ENCODE measurements at places on chromosomes 4 and X. TPM values are rescaled to one million over a fixed set of nuclear protein-coding genes. Genes with fewer than 3 reads are reported as not detected.

DNA sequence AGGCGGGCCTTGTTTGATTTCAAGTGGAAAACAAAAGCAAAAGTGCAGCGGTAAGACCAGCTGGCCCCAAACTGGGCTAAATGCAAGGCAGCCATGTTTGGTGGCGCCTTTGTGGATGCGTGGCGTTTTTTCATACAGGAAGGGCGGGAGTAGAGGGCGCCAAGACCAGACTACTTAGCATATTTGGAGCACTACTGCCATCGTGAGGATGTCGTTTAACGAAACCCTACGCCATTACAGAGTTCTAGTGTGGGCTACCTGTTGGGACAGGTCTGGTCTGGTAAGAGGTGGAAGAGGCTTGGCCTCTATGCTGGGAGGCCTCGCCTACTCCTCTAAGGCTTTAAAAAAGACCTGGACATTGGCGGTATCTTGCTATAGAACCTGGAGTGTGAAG, 230.7 kb upstream of the STK26 start:
- no peaks in the 10 kb centered on the region for H3K27me3 ChIP-seq
- H3K27ac ChIP-seq = no peak overlapping the region
- no peak for DNase-seq
- no peaks in the 10 kb centered on the region for H3K36me3 ChIP-seq
- H3K4me1 ChIP-seq = no peaks in the 10 kb centered on the region
- H3K4me3 ChIP-seq = no peak overlapping the region

DNA sequence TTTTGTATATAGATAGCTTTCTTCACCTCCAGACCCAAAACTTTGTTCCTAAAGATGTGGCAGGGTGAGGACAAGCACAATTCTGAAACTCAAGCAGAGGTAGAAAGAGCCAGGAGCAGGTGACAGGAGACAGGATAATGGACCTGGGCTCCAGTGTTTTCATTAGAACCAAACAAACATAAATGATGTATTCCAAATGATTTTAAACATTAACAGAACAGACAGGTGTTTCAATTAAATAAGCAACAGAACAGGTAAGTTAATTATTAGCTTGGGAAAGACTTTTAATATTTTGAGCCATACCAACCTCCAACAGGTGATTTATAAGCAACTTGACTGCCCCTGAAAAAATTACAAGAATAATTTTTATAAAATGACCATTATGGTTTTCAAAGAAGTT, 459.4 kb upstream of the LCORL start:
- H3K27ac ChIP-seq = no peak overlapping the region
- H3K36me3 ChIP-seq = no peaks in the 10 kb centered on the region
- H3K27me3 ChIP-seq = no peaks in the 10 kb centered on the region
- no peaks in the 10 kb centered on the region for H3K4me1 ChIP-seq
- no peak overlapping the region for H3K4me3 ChIP-seq
- DNase-seq = no peak

- H3K4me3 ChIP-seq = no peak overlapping the region
- H3K4me1 ChIP-seq = no peaks in the 10 kb centered on the region
- no peaks in the 10 kb centered on the region for H3K36me3 ChIP-seq
- DNase-seq = no peak
Measured at GRCh38 chr4:175054980-175055379, 136.8 kb downstream of the ADAM29 start.

DNA sequence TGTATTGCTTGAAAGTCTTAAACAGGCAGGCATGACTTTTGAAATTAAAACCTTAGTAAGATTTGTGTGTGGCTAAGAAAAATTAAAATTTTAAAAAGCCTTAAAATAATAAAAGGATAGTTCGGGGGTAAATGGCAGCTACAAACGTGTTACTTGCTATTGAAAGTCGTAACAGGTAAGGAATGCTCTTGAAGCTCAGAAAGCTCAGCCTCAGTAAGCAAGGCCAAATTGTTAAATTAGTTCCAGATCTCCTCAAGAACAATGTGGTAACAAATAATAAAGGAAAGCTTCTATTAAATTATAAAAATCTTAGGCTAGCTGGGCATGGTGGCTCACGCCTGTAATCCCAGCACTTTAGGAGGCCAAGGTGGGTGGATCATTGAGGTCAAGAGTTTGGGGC, 25.5 kb downstream of the PRMT9 start:
- H3K36me3 ChIP-seq = peaks cover 46% of the 10 kb centered on the region
- no peaks in the 10 kb centered on the region for H3K27me3 ChIP-seq
- H3K27ac ChIP-seq = no peak overlapping the region
- DNase-seq = no peak
- H3K4me1 ChIP-seq = no peaks in the 10 kb centered on the region
- H3K4me3 ChIP-seq = no peak overlapping the region

DNA sequence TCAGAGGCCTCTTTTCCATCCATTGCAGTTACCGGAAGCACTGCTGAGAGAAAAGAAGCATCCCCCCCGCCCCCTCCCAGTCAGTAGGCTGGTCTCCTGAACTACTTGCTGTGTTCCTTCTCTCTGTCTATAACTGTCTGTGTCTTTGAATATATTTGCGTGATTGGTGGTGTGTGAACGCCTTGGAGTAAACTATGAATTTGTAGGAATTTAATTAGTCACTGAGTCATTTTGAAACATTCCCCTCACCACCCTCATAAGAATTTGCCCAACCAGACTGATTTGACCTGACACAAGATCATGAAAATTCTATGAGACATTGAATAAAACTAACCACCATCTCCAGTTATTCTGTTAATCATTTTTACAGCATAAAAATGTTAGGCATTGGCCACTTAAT, 6.7 kb upstream of the NXF3 start:
- DNase-seq = no peak
- no peak overlapping the region for H3K27ac ChIP-seq
- H3K4me3 ChIP-seq = no peak overlapping the region
- peaks cover 3% of the 10 kb centered on the region for H3K27me3 ChIP-seq

- no peak overlapping the region for H3K4me3 ChIP-seq
- no peak overlapping the region for H3K27ac ChIP-seq
- H3K27me3 ChIP-seq = no peaks in the 10 kb centered on the region
- no peak for DNase-seq
- H3K4me1 ChIP-seq = no peaks in the 10 kb centered on the region
Measured at GRCh38 chrX:4935401-4935800, 1222.0 kb upstream of the PRKX start.

The ARMCX2 gene
- total RNA-seq = 3.3 TPM

The SSX1 gene
- total RNA-seq = not detected

The ZNF518B gene
- 13.3 TPM for total RNA-seq

Data from gastrocnemius medialis (tissue), 4 donors.